GM04503 (cell line): ENCODE measurements at places on chromosomes 3 and 15.
A peak's percentile ranks its signal among the peaks of the same experiment; 100 is the strongest.

DNA sequence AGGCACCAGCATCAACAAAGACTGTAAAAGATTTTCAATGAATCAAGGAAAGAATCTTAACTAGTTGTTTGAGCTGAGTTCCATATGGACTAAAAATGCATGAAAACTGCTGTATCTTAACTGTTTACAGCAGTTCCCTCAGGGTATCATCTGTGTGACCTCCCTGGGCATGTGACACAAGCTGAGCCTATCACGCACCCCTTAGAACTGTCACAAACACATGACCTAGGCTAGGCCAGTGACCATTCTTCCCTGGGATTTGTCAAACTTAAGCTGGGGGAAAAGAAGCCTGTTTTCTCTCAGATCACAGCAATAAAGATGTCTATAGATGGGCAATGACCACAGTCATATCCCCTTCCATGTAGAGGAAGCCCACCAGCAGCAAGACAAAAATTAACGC is 35.7 kb downstream of the IGF2BP2 start:
- DNase-seq: no peak

DNA sequence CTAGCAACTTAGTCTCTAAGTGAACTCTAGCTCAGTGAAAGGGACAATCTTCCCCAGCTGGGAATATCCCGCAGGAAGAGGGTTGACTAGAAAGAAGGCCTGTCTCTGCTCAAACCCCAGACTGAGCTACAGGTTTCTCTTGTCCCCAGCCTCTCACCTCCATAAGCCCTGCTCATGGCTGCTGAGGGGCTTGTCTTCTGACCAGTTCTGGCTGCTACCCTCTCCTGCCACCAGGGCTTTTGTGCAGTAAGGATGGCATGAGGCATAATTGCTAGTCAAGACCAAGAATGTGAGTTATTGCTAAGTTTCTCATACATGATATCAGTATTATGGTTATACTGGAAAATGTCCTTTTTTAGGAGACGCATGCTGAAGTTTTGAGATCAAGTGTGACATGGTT is 21.3 kb downstream of the WDR53 start:
- no peak for DNase-seq

DNA sequence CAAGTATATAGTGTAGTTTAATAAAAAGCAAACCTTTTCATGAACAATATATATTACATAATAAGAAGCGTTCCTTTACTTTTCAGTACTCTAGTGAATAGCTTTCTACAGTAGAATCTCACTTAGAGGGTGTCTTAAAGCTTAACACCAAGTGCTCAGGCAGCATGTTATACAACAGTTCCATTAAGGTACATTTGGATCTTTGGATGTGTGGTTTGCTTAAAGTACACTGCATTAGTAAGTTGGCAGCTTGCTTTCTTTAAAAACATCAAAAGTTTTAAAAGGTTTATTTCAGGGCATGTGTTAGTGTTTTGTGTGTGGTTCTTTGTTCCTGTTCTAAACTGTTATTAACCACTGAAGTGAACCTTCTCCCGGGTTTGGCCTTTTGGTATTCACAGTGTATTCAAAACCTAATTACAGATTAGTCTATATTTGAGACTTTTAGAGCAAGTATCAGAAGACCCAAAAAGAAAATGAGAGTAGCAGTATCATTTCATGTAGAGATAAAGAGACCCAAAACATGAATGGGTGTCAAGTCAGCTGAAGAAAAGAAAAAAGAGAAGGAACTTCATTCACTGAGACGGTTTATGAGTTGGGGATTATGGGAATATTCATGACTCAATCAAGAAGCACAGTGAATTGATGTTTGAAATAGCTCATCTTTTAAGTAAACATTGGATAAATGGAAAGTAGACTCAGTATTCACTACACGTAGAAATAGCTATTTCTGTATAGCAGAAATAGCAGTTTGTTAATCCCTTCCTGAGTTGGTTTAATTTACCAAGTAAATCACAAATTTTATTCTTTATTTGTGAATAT is 93.9 kb downstream of the OPA1 start:
- DNase-seq: no peak

DNA sequence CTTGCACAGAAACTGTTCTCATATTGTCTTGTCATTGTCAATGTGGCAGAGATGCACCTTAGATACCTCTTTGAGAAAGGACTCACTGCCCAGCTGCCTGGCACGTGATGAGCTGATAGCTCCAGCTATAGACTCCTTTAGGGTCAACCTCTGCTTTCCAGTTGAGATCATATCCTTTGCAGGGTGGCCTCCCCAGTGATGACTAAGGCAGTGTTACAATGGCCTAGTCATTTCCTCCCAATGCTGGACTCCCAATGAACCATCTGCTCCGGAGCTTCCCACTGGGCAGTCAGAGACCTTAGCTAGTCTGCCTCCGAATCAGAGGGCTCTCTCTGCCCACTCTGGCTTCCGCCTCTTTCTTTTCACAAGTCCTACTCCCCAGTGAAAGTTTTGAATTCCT is 79.5 kb downstream of the CHRD start:
- DNase-seq: peak; percentile 58

DNA sequence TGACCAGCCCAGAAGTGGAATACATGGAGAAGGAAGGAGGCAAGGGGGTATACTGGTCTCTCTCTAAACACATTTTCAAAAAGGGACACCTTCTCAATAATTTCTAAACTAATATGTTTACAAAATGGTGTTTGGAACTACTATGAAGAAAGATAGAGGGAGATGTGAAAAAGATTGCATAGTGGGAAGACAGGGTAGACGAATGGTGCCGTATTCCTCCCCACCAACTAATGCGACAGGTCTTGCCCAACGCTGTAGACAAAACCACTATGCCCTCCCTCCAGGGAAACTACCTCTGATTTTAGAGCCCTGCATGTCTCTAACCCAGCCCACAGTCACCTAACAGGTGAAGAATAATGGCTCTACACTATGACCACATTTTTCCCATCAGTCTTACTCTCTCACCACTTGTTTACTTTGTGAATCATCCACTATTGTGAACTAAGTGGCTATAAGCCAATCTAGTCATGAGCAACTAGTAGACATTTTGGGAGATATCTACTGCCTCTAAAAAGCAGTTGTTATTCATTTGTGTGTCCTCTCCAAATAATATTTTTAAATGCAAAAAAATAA is 108.2 kb upstream of the UBE2E2 start:
- no peak for DNase-seq
